CD4-positive, alpha-beta T cell treated with Interleukin-21 for 1 hour (primary cell): ENCODE measurements at places on chromosomes 1 and 21.

DNA sequence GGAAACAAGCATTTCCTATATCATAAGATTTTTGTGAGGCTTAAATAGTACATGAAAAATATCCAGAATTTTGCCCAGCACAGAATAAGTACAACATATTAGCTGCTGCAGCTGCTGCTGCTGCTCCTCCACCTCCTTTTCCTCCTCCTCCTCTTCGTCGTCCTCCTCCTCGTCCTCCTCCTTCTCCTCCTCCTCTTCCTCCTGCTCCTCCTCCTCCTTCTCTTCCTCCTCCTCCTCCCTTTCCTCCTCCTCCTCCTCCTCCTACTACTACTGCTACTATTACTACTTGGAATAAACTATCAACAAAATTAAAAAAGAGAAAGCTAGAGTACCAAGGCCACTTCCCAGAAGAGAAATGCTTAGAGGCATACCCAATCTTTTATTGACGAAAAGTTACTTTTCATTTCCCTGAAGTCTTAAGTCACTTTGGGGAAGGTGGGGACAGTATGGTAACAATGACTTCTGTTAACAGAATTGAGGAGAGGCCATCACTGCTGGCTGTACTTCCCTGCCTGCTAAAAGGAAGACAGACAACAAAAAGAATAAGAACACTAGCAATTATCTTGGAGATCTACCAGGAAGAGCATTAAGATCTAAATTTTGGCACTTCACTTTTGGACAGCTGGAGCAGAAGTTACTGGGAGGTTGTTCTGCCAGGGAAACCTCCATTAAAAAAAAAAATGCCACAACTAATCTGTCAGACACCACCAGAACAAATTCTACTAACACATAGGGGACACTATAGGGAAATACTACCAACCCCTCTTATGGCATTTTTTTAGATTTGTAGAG is 7.1 kb downstream of the DENND1B start:
- DNase-seq, result no peak

DNA sequence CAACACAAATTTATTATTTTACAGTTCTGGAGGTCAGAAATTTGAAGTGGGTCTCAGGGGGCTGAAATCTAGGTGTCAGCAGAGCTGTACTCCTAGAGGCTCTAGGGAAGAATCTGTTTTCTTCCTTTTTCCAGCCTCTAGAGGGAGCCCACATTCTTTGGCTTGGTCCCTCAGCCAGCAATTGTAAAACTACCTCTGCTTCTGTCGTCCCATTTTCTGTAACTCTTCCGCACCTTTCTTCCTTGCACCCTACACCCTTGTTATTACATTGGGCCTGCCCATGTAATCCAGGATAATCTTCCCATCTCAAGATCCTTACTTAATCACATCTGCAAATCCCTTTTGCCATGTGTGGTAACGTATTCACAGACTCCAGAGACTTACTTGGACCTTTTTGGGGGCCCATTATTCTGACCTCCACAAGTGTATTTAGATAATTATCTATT is 24.8 kb upstream of the THEM4 start:
- peak; percentile 78 for DNase-seq

DNA sequence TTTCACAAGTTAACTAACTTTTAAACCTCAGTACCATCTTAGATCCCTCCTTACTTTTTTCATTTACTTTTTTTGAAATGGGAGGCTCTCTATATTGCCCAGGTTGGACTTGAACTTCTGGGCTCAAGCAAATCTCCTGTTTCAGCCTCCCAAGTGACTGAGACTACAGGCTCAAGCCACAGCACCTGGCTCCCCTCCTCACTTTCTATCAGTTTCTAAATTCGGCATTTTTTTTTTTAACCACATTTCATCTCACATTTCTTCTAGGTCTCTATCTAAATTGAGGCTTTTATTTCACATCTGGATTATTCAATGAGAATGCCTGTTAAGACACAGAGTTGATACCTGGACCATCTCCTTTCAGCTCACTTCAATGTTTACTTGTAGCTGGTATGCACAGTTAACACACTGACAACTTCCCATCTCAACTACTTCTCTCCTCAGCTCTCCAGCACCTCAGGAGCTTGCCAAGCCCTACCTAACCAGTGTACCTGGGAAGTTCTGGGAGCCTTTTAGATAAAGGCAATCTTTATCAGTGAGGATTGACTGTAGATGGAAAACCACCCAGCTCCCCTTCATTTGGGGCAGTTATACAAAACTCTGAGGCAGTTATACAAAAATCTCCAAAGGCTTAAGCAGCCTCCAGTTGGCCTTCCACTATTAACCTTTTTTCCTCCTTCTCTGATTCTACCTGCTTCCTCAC is 3.4 kb downstream of the USP33 start:
- DNase-seq, result no peak

GRCh38 chr1:203791498-203791897 is 3.9 kb upstream of the ZBED6 start:
- DNase-seq, result no peak

- no peak for DNase-seq
These were observed 590.5 kb upstream of the ADAMTS5 start for GRCh38 chr21:27557356-27557755.

DNA sequence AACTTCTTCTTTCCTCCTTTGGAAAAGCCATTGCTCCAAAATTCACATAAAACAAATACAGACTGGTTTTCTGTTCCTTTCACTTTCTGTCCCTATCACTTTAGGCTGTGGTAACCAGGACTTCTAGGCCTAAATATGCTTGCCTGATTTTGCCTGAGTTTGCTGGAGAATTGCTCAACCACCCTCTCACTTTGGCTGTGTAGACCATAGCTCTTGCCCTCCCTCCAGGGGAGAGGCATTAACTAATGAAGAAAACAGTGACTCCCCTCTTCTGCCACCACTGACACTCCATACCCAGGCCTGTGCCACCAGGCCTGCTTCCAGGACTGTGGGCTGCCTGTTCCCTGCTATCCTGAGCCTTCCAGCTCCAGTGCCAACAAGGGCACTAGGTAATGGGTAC is 163.5 kb downstream of the TOMM20 start:
- no peak for DNase-seq

DNA sequence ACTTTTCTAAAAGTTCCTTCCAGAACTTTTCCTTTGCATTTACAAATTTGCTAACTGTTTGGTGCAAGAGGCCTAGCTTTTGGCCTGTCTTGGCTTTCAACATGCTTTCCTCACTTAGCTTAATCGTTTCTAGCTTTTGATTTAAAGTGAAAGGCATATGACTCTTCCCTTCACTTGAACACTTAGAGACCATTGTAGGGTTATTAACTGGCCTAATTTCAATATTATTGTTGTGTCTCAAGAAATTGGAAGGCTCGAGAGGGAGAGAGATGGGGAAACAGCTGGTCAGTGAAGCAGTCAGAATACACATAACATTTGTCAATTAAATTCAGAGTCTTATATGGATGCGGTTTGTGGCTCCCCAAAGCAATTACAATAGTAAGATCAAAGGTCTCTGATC is 63.0 kb upstream of the MPC2 start:
- DNase-seq, result no peak

GRCh38 chr1:216425577-216425976 is 2.3 kb upstream of the USH2A start:
- no peak for DNase-seq

DNA sequence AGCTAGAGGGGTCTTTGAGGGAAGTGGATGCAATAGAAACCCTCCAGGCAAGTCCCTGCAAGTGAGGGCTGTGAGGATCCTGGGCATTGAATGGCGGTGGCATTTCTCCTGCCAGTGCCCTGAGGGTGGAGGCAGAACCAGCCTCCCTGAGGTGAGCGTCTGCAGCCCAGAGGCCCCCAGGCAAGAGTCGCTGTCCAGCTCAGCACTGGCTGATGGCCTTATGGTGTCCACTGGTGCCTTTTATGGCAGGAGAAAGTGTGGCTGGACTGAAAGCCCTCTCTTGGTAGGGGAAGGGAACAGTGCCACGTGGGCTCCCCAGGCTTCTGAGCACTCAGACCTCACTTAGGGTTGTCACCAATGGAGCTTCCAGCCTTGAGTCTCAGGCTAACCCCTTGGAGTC is 77.3 kb downstream of the SH3BGR start:
- DNase-seq, result no peak

- no peak for DNase-seq
These were observed 20.7 kb downstream of the DIPK1A start for GRCh38 chr1:92940541-92940940.

DNA sequence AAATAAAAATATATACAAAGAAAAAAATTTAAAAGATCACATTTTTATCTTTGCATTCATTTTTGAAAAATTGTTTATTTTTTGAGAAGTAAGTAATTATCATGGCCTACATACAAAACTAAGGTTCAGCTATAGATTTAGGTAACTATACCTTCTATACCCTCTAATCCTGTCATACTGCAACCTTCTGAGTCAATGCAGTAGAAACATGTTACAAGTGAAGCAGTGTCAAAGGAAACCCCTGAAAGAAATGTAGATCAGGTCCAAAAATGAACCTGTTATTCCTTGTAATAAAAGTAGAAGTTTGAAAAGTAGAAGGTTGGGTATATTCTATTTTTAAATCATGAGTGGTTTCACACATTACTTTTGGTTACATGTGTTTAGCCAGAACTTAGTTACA is 51.3 kb downstream of the PTGS2 start:
- DNase-seq, result no peak

GRCh38 chr1:62187548-62187947 is 7.1 kb upstream of the L1TD1 start:
- no peak for DNase-seq

DNA sequence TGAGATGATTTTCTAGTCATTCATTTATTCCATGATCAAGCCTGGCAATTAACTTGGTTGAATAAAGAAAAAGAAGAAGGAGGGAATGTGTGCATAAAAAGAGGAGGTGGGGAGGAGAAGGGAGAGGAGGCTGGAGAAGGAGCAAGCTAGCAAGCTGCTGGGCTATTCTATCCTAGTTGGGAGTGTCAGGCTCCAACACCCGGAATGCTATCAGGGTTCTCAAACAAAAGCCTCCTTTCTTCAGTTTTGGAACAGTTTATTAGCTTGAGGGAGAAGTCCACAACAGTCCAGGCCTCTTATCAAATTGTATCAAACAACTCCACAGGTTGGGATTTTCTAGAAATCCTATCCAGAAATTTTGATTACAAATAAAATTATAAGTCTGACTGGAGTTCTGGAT is 80.0 kb downstream of the BCAR3 start:
- no peak for DNase-seq

- peak; percentile 81 for DNase-seq
These were observed 52.3 kb downstream of the RHBG start for GRCh38 chr1:156421062-156421938.

GRCh38 chr1:34926156-34926555 is 3.3 kb downstream of the DLGAP3 start:
- DNase-seq, result no peak

DNA sequence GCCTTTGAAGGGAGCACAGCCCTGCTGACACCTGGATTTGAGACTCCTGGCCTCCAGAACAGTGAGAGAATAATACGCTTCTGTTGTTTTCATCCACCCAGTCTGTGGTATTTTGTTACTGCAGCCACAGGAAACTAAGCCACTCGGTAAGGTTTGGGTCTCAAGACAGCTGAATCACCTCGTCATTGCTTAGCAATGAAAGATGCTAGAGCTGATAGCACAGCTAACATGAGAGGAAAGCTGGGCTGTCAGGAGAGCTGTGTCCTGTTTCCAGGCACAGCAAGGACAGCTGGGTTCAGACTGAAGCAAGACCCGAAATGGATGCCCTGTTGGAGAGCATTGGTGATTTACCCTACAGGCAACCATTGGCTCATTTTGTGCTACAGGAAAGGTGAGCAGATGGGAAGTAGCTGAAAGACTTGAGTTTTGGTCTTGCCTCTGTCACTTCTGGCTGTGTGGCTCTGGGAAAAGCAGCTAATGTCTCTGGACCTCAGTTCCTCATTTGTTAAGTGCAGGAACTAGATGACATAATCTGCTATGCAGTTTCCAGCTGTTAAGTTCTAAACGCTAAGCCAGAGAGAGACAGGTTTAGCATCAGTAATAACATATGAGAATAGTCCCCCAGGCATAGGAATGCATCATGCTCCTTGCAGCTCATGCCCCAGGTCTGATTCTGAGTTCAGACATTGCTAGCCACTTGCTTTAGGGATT is 58.0 kb downstream of the CLIC6 start:
- no peak for DNase-seq

DNA sequence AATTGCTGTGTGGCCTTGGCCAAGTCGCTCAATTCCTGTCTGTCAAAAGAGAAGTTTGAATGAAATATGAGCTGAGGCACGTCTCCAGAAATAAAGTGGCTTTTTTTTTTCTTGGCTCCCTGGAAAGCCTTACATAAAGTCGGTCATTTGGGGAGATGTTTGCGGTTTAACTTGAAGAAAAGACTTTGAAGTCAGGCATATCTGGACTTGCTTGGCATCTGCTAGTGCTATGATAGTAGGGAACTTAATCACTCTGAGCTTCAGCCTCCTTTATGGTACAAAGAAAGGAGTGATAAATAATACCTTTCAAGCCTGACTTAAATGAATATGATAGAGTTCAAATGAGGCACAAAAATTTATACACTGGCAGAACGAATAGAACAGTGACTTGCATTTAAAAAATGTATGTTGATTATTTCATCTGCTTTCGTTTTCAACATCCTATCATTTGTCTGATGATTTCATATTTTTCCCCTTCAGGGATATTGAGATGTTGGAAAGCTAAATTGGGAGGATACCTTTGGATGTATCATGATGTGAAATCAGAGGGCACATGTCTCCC is 60.2 kb downstream of the FASLG start:
- no peak for DNase-seq

DNA sequence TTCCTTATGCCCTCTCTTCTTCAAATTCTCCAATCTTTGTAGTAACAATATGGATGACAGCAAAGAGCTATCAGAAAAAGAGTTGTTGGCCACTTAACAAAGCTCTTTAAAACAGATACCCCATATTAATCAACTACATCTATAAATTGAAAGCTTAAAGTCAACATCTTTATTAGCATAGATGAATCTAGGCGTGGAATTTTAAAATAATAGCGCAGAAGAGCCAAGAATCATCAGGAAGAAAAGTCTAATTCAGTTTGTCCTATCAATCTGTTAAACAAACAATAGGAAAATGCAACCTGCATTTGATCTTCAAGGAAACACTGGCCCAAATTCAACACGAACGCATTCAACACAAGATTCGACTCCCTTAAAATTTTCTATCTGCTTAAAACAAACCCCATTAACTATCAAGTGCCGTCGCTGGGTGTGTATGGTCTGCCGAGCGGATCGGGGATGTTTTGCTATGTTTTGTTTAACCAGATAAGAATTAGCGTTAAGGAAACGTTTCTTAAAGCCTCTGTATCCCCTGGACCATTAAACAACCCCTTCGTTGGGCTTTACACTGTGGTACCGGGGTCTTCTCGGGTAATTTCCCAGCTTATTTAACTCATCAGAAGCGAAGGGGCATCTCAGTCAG is 1.0 kb downstream of the LYST start:
- DNase-seq, result no peak

DNA sequence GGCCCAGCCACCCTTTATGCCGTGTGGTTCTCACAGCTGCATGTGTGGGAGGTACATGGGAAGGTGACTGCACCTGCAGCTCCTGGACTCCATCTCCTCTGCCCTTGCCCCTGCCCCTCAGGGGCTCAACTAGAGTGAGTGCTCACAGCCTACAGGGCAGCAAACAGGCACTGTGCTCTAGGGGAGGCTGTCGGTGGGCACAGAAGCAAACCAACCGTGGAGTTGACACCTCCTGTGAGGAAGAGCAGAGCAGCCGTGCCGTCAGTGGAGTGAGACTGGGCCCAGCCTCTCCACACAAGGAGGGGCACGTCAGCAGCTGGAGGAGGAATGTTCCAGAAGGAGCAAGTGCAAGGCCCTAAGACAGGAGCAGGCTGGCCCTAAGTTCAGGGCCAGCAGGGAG is 32.7 kb downstream of the BMP8A start:
- no peak for DNase-seq

- no peak for DNase-seq
These were observed 31.1 kb downstream of the CASZ1 start for GRCh38 chr1:10765304-10765703.
